GM04503 (cell line): ENCODE measurements at places on chromosomes 5 and 9.

- DNase-seq = peak; percentile 27
Observed at GRCh38 chr5:57335092-57335660, 147.4 kb downstream of the ACTBL2 start.

- DNase-seq = no peak
Observed at GRCh38 chr9:111799915-111800526, 5.3 kb upstream of the SHOC1 start.

DNA sequence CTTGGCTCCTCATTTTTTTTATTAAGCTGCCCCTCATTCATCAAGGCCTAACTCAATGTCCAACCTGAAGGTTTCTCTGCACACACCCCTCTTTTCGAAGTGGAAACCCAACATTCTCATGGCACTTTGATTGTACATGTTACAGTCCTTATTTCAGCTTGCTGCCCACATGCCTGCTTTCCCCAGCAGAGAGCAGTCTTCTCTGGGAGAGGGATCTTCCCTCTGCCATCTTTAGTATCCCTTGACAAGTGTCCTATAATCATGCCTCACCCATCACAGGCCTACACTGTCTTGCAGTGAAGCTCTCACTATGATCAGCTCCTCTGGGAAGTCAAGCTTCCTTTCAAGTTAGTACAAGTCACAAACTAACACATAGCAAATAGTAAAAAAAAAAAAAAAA is 175.1 kb downstream of the ACER2 start:
- no peak for DNase-seq

DNA sequence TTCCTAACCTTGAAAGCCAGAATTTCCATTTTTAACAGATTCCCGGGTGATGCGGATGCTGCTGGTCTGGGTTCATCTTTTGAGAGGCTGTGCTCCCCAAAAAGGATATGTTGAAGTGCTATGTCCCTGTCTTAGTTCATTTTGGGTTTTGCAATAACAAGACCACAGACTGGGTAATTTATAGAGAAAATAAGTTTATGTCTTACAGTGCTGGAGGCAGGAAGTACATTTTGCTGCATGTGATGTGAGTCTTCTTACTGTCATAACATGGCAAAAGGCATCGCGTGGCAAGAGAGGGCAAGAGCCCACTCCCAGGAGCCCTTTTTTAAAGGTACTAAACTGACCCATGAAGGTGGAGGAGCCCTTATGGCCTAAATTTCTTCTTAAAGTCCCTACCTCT is 114.1 kb downstream of the DAPK1 start:
- no peak for DNase-seq
